CD8-positive, alpha-beta memory T cell (primary cell): ENCODE measurements at places on chromosomes 7 and 10. TPM values are rescaled to one million over a fixed set of nuclear protein-coding genes. Genes with fewer than 3 reads are reported as not detected.

Gene UFSP1
- 4.0 TPM for total RNA-seq

Gene SLC39A12
- total RNA-seq, result not detected

Gene NEUROD6
- total RNA-seq, result not detected

Gene NPC1L1
- total RNA-seq, result not detected

Gene TMEM236
- total RNA-seq, result 0.11 TPM

Gene BLNK
- not detected for total RNA-seq

Gene RPS24
- 1,994 TPM for total RNA-seq

Gene SAMD9L
- total RNA-seq, result 9.5 TPM

Gene GIGYF1
- total RNA-seq, result 51.4 TPM

Gene GDF10
- 0.24 TPM for total RNA-seq
